Hindlimb muscle (tissue), 1 donor: ENCODE measurements at places on chromosomes 2 and 18. TPM values are rescaled to one million over a fixed set of nuclear protein-coding genes. Genes with fewer than 3 reads are reported as not detected.
A peak's percentile ranks its signal among the peaks of the same experiment; 100 is the strongest.

GRCh38 chr18:44740000-44740399 is 59.3 kb downstream of the SETBP1 start:
- DNase-seq: no peak

Gene AMER3
- polyA plus RNA-seq: not detected

- DNase-seq: no peak
Observed at GRCh38 chr2:109326306-109326705, 197.3 kb downstream of the SH3RF3 start.

DNA sequence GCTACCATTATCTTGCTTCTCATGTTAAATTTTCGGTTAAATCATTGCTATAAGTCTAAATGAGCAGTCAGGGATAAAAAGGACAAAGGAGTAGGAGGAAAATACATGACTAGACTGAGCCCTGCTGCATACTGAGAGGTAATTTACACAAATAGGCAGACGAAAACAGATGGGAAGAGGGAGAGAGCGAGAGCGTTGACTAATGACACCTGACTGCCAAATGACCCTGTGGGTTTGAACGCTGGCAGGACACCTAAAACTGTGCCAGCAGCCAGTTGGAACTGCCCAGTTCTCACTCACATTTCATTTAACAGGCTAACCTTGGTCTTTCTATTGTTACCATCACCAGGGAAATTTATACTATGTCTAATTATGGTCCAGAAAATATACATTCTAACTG is 978.2 kb downstream of the CPS1 start:
- no peak for DNase-seq

DNA sequence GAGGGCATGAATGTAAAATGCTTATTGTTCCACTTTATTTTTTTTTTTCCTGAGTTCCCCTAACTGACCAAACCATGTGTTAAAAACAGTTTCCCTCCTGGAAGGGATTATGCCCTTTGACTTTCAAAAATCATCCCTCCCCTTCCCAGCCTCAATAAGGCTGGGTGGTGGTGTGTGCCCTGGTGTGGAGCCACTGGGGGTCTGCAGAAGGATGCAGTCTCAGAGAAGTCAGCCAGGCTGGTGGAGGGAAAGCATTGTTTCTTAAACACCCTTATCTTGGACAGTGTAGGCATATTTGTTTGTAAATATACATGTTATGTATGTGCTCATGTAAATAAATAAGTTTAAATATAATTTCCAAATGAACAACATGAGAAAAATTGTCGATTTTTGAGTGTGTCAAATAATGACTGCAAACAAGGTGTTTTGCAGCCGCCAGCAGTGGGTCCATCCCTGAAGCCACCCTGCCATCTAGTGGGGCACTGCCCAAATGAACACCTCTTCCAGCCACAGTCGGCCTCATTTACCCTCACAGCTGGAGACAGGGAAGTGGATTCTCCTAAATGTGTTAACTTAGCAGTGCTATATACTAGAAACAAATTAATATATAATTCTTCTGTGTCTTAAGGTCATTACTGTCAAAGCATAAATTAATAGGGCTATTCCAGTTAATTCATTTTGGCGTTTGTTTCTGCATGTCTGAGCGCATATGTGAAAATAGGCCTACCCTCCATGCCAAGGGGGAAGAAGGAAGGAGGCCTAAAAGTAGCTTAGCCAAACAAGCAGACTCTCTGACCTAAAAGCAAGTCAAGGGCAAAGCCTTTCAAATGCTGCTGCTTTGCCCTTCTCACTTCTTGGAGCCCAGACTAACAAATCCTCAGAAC is 209.6 kb upstream of the PIK3C3 start:
- DNase-seq: peak; percentile 13

Gene DLGAP1
- polyA plus RNA-seq: 1.5 TPM

Gene TMEM17
- polyA plus RNA-seq: 1.5 TPM

- no peak for DNase-seq
Observed at GRCh38 chr2:28231110-28231631, 161.5 kb upstream of the FOSL2 start.

DNA sequence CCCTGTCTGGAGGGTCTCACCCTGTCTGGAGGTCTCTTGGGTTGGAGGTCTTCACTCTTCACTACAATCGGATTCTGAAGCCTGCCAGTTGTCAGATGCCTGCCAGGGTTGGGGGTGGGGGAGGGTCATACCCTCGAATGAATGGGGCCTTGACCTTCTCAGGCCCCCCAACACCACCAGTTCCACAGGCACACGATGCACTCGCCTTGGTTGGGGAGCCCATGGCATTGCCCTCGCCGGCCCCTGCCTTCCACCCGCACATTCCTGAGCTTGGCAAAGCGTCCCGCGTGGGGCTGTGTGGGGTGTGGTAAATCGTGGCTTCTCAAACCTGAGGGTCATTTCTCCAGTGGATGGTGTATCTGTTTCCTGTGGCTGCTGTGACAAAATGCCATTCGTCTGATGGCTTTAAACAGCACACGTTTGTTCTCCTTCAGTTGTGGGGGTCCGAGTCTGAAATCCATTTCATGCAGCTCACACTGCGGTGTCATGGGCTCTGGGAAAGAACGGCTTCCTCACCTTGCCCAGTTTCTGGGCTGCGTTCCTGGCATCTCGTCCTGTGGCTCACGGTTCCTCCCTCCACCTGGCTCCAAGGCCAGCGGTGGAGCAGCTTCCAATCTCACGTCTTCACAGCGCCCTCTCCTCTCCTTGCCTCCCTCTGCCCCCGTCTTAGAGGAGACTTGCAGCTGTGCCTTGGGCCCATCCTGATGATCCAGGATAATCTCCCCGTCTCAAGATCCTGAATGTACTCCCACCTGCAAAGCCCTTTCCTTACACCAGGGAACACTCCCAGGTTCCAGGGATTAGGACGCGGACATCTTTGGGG is 38.0 kb upstream of the HPCAL1 start:
- no peak for DNase-seq

- peak; percentile 26 for DNase-seq
Observed at GRCh38 chr2:229230256-229230655, 40.8 kb downstream of the PID1 start.

DNA sequence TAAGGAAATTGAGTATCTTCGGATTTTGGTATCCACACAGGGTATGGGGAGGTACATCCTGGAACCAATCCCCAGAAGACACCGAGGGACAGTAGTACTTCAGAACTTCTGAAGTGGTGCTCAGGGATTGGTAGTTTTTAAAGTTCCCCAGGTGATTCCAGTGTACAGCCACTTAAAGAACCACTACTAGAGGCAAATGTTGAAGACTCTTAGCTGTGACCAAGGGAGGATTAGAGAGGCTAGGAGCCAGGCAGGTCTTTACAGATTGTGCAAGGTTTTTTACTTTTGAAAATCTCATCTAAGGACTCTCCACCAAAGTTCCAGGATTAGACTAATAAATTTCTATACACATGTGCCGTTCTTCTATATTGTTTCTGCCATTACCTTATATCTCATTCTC is 52.9 kb upstream of the GLS start:
- DNase-seq: no peak

Gene CHRND
- polyA plus RNA-seq: 173 TPM

DNA sequence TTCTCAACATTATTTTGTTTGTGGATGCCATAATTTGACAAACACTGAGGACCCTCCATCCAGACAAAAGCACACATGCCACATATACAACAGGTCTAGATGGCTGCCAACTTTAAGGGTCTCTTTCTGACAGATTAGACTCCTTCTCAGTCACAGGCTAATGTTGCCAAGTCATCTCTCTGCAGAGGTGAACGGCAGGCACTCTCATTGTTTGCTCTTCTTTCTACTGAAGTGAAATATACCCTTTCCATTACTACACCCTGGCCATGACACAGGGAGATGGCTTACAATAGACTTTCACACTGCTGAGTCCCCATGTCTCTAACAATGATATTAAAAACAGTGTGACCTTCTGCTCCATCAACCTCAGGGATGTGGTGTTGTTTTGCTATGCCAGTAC is 47.5 kb upstream of the ZNF397 start:
- DNase-seq: no peak
